ENCODE measurements at places on chromosomes 4 and X.

DNA sequence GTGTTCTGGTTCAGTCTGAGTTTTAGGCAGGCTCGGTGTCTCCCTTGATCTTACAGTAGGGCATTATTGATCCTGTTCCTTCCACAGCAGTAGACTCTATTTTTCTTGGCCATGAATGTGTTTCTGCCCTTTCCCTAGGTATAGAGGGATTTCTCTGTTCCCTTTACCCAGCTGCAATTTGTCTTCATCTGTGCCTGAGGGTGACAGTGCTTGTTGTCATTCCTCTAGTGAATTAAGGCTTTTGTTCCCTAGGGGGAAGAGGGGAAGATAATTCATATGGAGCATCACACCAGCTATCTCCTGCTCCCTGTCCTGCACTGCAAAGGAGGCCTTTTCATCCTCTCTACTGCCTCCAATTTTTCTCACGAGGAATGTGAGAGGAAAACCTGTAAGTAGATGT lies 39.7 kb upstream of the CXorf51A start:
- no peak for DNase-seq

DNA sequence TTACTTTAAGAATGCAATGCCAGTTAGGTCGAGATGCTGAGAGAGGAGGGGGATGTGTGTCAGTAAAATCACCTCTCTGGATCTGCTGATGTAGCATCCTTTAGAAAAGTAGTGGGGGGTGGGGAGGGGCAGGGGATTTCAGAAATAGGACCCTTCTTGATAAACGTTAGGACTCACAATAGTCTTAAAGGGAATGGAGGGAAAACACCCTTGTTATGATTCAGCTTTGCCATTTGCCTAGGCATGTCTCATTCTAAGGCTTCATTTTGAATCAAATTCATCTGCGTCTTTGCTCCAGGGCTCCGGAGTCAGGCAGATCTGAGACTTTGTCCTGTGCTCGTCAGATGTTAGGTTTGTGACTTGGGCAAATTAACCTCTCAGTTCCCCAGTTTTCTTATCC lies 879 bp downstream of the SH2D1A start:
- DNase-seq = no peak

DNA sequence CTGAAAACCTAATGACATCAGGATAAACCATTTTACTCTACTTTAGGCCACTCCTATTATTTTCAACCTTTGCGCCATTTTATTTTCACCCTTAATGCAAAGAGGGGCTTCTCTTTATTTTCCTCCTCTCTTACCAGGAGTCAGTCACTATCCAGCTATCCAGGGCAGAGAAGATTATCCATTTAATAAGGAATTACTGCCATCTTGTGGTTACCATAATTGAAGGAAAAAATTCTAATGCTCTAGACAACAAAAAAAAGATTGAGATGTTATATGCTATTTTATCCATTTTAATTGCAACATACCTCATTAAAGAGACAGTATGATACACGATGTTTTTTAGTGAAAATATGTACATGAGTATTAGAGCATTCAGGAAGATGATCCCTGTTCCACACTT lies 514.5 kb upstream of the FAM241A start:
- no peak for DNase-seq

DNA sequence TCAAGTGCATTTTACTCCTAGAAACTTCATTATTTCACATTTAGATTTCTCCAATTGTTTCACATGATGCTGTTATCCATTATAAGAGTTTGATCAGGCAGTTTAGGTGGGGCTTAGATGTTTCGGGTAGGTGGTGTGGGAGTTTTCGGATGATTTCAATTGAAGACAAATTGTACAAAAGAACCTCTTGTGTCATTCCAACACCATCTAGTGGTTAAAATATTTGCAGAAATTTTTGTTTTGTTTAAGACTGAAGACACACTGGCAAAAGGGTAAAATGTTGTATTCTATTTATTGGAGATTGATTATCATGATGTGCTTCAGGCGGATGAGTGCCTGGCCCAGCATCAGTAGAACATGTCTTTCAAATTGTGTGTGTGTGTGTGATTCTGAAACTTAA lies 212.7 kb downstream of the SH3BGRL start:
- DNase-seq = no peak

DNA sequence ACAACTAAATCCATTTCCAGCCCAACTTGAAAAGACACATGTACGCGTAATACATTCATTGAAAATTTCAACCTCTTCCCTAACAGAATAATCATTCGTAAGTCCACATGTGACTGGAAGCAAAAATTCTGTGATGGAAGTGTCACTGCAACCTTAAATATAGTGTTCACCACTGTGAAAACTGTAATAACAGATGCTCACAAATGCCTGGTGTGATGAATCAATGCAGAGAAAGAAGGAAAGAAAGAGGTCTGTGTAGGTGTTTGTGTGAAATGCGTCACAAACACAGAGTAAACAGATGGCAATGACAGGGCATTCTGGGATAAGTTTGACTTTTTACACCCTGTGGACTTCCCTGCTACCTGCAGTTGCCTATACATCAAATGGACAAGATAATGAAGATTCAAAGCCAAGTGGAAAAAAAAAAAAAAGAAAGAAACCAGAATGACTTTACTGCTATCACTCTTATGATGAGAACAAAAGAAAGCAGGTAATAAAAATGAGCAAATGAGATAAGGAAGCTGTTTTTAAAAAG lies 123.3 kb downstream of the EPHA5 start:
- DNase-seq = no peak

Data from adrenal gland (tissue), 19 donors.